Stimulated activated CD8-positive, alpha-beta memory T cell treated with anti-CD3 and anti-CD28 coated beads, Interleukin-4, amount 100 ng/mL, for 48 hours (primary cell): ENCODE measurements at places on chromosomes 6 and 20.

- no peak for DNase-seq
Observed at GRCh38 chr6:102474041-102474807, 1080.7 kb downstream of the GRIK2 start.

DNA sequence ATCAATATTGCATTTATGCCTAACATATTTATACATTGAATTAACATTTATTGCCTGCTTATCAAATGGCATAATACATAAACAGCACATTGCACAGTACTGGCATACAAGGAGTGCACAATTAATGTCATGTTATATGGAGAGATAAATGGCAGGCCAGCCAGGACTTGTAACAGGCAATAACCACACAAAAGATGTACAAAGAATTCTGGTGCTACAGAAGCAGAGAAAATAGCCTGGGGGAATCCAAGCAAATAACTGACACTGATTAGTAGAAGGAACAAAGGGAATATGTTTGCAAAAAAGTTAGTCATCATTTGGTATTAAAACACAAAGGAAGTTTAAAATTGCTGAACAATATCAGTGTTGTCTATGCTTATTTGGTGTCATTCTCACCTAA, 27.3 kb downstream of the COL21A1 start:
- DNase-seq = no peak

GRCh38 chr20:31684153-31685015, 38.3 kb downstream of the BCL2L1 start:
- no peak for DNase-seq

DNA sequence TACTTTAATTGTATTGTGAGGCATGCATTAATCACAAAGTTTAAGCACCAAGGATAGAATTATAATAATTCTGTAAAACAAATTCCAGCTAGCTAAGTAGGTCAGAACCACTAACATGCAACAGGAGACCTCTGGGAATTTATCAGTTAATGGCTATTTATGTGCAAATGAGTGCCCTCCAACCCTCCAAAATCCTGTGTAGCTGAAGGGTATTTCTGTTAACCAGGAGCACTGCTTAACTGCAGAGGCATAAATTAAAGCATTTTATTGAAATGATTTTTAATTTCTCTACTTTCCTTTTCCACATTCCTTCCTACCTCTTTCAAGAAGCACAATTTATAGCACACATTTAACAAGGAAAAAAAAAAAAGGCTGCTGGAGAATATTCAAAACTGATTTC, 77.0 kb downstream of the MMS22L start:
- DNase-seq = no peak

- no peak for DNase-seq
Observed at GRCh38 chr20:50040432-50041245, 57.9 kb downstream of the SNAI1 start.

- DNase-seq = no peak
Observed at GRCh38 chr6:2508071-2508470, 242.7 kb downstream of the MYLK4 start.

DNA sequence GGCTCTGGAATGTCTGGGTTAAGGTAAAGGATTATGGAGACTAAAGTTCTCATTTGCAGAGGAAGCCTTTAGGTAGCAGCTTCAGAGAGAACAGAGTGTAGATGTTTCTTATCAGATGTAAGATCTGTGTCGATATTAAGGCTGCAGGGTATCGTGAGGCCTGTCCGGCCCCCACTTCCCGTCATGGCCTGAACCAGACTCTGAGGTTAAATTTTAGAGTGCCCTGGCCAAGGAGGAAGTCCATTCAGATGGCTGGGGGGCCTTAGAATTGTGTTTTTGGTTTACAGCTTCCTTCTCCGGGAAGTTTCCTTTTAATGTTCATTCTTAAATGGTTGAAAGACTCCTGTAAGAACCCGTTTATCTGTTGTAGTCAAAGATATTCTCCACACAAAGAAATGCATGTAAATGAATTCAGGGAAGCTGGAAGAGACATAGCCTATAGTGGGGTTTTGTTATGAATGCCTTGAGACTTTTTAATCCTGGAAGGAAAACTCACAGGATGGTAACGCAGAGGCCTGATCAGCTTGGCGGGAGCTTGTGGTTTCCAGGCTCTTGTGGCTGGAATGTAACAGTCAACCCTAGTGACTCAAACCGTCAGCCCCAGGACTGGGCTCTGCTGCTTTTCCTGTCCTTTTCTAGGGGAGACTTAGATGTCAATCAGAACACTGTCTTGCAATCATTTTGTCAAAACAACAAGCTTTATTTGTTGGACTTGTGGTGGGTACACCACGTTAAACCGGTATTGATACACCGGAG, 34.7 kb downstream of the KIF25 start:
- DNase-seq = no peak

DNA sequence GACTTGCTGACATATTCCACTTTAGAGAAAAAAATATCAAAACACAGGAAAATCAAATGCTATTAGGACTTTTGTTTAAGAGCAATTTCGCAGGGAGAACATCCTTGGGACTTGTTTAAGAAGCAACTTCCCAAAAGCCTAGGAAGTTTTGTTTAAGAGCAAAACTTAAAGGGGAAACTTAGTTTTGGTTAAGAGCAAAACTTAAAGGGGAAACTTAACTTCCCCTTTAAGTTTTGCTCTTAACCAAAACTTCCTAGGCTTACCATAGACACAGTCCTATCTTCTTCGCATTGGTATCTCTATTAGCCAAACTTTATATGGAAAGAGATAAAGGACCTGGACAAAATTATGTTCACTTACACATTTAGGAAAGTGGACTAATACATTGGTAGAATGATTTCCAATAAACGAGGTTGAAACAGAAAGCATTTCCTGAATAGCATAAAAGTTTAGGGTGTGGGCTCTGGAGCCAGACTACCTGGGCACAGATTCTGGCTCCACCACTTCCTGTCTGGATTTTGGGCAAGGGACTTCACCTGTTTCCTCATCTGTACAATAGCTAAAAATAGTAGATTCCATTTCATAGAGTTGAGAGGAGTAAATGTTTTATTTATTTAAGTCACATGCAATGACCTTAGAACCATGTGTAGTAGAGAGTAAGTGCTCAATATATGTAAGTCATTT, 15.7 kb downstream of the PAQR8 start:
- DNase-seq = no peak

DNA sequence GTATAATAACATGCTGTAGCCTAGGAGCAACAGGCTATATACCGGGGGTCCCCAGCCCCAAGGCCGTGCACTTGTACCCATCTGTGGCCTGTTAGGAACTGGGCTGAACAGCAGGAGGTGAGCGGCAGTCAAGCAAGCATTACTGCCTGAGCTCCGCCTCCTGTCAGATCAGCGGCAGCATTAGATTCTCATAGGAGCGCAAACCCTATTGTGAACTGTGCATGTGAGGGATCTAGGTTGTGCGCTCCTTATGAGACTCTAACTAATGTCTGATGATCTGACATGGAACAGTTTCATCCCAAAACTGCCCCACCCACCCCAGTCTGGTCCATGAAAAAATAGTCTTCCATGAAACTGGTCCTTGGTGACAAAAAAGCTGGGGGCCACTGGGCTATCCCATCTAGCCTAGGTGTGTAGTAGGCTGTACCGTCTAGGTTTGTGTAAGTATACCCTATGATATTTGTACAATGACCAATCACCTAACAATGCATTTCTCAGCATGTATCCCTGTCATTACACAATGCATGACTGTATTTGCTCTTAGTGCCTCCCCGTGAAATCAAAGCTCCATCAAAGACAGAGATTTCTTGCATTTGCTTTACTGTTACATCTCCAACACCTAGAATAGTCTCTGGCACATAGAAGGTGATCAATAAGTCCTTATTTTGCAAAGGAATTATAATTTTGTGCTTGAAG, 30.8 kb downstream of the NHSL1 start:
- DNase-seq = no peak

DNA sequence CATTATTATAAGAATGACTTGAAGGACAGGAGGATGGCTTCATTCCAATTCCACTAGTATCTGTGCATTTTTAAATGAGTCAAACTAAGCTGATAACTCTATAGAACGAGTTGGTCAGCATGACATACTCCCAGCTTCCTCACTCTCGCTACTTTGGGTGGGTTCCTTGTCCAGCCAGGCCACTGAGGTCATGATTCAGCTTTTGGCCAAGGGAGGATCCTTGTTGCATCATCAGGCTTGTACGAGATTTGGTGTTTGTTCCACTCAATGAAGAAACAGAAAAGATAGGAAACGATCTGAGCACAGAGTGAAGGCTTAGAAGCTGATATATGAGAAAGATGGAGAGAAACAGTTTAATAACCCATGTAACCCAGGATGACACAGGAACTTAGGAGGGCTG, 19.8 kb downstream of the NEDD9 start:
- DNase-seq = no peak

- DNase-seq = no peak
Observed at GRCh38 chr6:7307533-7307932, 5.5 kb downstream of the SSR1 start.

- no peak for DNase-seq
Observed at GRCh38 chr20:24046888-24047287, 58.3 kb upstream of the GGTLC1 start.

GRCh38 chr20:51636123-51636522, 93.6 kb upstream of the NFATC2 start:
- DNase-seq = peak; percentile 39

DNA sequence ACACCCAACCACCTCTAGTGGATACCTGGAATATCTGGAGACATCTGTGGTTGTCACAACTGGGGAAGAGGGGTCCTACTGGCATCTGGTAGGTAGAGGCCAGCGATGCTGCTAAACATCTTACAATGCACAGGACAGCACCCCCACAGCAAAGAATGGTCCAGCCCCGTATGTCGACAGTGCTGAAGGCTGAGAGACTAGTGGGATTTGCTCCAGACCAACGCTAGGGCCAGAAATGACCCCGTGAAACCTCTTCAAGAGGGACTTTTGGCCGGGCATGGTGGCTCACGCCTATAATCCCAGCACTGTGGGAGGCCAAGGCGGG, 7.2 kb downstream of the PREX1 start:
- DNase-seq = no peak

DNA sequence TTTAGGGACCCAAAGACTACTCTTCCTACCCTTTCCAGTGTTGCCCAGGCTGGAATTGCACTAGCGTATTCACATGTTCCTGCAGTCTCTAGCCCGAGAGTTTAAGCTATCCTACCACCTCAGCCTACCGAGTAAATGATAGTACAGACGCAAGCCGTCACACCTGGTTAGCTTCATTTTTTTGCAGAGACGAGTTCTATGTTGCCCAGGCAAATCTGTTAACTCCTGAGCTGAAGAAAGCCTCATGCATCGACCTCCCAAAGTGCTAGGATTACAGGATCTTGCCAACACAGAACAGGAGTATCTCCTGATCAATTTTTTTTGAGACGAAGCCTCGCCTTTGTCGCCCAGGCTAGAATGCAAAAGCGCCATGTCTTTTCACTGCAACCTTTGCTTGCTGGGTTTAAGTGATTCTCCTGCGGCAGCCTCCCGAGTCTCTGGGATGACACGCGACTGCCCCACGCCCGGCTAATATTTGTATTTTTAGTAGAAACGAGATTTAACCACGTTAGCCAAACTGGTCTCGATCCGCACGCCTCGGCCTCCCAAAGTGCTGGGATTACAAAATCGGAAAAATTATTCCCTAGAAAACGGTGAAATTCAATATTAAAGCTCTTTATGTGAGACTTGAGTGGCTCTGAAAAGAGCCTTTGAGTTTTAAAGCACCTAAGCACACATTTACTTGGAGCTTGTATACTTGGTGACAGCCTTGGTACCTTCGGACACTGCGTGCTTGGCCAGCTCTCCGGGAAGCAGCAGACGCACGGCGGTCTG, 128.5 kb downstream of the HFE start:
- peak; percentile 63 for DNase-seq

GRCh38 chr20:24943196-24943595, 5.9 kb upstream of the CST7 start:
- DNase-seq = no peak

DNA sequence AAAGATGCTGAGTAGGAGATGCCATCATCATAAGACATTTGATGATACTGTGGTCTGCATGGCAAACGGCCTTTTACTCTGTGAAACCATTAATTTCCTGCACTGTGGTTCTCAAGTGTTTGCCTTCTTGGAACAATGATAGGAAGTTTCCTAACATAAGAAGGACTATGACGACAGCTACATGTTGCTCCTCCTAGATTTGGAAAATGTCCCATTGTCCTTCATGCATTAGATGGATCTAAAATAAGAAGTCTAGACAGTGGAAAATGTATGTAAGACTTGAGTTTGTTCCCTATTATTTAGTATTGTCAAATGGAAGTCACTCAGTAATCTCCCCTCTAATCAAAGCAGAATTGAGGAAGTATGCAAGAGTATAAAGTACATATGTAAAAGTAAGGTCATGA, 98.5 kb upstream of the TMEM170B start:
- DNase-seq = no peak

DNA sequence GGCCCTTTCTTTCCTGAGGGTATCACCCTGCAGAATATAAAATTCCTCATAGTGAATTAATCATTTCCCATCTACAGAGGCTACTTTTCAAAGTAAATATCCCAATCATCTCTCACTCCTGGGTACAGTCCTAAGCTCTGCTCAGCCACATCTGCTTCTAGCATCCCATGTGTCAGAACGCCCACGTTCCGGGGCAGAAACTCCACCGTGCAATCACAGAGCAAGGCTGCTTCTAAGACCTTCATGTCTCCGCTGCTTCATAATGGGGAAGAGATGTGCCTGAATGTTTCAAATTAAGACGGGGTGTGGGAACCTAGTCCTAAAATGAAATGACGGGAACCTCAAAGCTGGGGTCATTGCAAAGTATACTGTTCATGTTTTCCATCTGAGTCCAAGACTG, 208.8 kb upstream of the GMDS start:
- no peak for DNase-seq

GRCh38 chr6:167735084-167735950, 91.4 kb upstream of the AFDN start:
- DNase-seq = no peak

DNA sequence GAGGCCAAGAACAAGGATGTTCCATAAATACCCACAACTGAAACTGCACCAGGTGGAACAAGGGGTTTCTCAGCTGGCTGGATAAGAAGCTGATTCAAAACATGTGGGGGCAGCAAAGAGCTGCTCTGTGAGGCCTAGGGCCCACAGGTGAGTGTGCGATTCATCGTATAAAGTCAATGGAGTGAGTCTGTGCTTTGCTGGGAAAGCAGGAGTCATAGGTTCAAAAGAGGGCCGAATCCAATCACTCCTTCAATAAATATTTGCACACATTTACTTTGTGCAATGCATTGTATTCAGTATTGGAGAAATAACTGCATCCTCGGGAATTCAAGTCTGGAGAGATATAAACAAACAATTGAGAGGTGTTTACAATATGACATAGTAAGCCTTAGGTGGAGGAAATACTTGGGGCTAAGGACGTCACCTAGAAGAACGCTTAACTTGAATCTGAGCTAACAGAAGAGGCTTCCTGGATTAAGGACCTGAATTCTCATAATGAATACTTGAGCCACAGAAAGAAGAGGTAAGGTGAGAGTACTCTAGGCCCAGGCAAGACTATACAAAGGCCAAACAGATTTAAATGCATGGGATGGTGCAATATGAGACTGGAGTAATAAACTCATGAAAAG, 83.7 kb upstream of the TMEM30A start:
- DNase-seq = no peak
